ENCODE measurements at places on chromosomes 3 and 15.

GRCh38 chr3:18740631-18741583 lies 315.8 kb upstream of the SATB1 start:
- ATAC-seq = no peak

GRCh38 chr3:176615826-176616225 lies 581.5 kb downstream of the TBL1XR1 start:
- ATAC-seq = no peak

DNA sequence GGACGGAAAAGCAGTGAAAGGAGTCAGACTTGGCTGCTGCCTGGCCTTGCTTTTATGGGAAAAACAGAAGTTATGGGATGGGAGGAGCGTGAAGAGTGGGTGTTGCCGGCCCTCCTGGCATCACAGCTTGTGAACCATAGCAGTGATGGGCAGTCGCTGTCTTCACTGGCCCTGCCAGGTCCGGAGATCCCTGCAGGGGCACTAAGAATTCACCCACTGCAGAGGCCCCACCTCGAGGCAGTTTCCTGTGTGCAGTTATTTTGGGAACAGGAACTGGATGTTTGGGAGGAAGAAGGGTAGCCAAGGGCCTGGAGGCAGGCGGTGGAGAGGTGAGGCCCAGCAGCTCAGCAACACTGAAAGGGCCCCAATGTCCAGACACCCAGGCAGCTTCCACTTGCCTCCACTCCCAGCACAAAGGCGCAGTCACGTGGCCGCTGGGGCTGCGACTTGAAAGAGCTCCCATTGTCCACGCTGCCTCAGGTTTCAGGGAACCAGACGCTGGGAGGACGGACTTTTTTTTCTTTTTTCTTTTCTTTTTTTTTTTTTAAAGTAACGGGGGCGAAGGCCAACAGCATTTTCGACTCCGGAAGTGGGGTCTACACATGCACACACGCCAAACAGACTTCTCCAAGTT lies 255.6 kb downstream of the ZNF621 start:
- ATAC-seq = no peak

DNA sequence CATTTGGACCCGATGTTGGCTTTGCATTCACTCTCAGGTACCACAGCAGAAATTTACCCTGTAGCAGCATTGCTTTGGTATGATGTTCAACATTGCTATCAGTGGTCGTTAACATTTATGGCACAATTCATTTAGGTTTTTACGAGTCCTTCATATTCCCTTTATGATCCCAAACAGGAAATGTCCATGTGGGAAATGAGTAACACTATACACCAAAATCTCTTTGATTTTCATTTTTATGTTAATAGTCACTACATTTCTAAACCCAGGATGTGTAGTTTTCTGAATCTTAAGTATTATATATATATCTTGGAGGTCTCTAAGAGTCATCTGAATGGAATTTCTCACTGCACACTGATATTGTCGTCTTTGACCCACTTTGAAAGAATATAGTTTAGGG lies 78.5 kb upstream of the RBMS3 start:
- ATAC-seq = peak; percentile 65

DNA sequence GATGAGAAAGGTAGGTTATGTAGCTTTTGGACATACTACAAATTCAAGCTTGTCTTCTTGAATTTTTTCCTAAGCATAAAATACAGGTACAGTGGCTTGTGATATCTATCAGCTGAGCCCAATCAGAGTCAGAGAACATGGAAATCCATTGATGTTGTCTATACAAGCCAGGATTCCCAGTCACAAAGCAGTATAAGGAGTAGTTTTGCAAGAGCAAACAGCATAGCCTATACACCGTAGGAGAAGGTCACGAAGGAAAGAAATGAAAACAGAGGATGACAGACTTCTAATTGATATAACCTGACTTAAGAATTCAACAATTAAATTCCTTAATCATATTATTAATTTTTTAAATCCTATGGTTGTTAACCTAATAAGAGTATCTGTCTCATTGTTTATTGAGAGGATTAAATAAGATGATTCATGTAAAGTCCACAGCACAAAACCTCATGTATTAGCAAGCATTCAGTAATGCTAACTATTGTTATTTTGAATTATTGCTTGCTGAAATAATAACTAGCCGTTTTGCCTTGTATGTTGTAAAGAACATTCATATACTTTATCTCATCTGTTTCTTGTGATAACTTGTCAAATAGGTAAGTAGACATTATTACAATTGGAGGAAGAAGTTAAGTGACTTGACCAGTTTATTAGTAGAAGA lies 276.6 kb upstream of the ZPLD1 start:
- ATAC-seq = peak; percentile 41

DNA sequence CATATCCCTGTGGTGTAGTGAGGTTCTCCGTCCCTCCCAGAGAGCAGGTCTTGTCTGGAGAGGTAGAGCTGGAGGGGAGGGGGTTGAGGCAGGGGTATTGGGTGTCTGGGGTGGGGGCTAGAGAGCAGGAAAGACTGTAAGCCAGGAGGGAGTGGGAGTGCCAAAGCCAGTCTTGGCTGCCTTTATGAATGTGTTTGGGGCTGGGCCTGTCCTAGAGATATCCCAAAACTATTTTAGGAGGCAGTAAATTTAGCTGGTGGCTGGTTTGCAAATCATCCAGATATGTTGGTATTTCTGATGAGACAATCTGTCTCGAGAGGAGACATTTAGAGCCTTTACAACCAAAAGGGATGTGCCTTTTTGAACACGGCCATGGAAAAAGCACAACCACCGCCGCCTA lies 166.6 kb downstream of the TLE3 start:
- no peak for ATAC-seq

- peak; percentile 15 for ATAC-seq
Observed at GRCh38 chr15:91535856-91536500, 317.5 kb upstream of the SLCO3A1 start.

- ATAC-seq = no peak
Observed at GRCh38 chr15:56917652-56918045, 795 bp upstream of the TCF12 start.

DNA sequence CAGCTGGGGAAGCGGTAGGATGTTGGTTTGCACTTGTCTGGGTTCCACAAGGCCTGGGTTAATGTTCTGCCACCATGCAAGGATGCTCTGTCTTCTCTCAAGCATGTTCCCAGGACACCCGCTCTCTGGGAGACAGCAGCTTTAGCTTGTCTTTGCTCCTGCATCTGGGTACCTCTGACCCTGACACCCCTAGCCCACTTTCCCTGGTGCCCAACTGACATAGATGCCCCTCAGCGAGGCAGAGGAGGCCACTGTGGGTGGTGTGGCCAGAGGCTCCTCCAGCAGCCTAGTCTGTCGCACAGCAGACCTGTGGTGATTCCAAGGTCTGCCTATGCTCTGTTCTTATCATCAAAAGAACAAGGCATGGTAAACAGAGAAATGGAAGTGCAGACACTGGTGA lies 83.6 kb upstream of the ALDH1L1 start:
- no peak for ATAC-seq

DNA sequence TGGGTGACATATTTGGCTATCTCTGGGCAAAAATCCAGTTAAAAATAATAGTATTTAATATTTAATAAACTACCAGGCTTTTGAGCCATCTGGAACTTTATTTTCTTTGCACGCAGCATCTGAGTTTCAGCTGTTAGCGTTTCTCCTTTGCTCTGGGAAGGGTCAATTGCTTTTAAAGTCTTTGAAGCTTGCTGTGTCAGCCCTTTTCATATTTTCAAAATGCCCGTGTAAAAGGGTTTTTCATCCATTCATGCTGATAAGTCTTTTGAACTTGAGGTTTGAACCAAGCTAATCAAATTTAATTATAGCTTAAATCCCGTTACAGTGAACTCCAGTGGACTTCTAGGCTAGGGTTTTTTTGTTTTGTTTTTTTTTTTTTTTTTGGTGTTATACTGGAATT lies 79.1 kb downstream of the SLC25A26 start:
- ATAC-seq = no peak

- no peak for ATAC-seq
Observed at GRCh38 chr3:189071446-189071845, 100.3 kb upstream of the TPRG1 start.

DNA sequence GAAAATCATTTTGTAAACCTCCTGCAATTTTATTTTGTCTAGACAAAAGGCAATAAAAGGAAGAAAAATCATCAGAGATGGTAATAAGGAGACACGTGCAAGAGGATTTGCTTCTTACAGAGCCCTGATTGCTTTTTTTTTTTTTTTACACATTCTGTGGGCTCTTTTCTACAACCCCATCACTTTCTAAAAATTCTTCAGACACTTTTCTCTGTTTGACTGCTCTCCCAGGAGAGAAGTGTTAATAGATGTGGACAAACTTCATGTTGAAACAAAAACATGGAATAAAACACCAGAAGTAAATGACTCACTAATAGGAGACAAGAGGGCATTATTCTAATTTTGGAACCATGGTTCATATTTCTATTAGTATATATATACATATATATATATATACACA lies 114.4 kb upstream of the TPRG1 start:
- no peak for ATAC-seq

DNA sequence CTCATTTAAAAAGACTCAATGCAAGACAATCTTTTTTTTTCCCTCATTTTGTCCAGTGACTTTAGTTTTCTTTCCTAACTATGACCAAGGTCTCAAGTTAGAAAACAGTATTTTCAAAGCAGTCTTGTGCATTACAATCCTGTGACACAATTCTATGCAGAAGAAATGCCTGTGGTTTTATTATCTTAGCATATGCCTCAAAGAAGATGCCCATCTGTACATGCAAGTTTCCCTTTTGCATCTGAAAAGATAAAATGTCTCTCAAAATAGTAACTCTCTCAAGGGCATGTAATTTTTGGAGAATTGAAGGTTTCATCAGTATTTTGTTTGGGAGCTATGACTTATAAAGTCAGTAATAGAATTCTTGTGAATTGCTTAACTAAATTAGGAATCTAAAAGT lies 292.0 kb upstream of the SUCLG2 start:
- no peak for ATAC-seq

GRCh38 chr15:24675332-24676144 lies at the start of gene NPAP1:
Gene NPAP1, plus strand, starts transcription at chr15:24675775. Its CDS starts 93 bp downstream, at chr15:24675868.
- ATAC-seq = no peak

DNA sequence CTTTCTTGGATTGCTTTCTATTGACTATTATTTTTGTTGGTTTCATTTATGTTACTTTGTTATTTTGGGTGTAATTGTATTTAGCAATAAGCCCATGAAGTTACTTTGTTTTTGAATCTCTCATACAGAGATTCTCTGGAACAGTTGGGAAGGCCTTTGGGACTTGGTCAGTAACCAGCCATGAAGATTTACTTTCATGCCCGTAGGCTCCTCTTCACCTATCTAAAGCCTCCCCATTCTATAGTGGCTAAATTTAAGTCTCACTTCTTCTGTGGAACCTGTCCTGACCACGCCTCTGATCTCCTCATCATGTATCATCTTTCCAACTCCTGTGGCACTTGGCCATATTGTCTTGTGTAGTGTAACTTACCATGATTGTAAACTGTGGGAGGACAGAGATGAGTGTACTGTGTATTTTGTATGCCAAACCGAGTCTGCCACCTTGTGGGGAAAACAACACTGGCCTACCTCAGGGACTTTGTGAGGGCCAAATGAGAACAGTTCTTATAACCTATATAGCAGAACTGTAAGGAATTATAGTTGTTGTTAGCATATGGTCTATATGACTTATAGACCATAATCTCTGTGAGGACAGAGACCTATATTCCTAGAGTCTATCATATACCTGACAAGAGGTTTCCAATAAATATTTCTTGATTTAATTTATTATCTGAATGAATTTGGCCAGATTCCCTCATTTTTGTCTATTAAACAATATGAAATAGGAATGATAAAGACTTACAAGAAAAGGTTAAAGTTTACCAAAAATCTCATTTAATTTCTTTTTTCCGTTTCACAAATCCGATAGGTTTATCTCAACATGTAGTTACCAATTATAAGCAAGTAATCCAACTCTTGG lies 75.0 kb downstream of the STARD9 start:
- ATAC-seq = peak; percentile 100

- no peak for ATAC-seq
Observed at GRCh38 chr15:46778876-46779275, 938.4 kb upstream of the SEMA6D start.

- peak; percentile 76 for ATAC-seq
Observed at GRCh38 chr15:63093486-63094205, 28.0 kb upstream of the LACTB start.
